ENCODE measurements at places on chromosomes 6 and 20.

DNA sequence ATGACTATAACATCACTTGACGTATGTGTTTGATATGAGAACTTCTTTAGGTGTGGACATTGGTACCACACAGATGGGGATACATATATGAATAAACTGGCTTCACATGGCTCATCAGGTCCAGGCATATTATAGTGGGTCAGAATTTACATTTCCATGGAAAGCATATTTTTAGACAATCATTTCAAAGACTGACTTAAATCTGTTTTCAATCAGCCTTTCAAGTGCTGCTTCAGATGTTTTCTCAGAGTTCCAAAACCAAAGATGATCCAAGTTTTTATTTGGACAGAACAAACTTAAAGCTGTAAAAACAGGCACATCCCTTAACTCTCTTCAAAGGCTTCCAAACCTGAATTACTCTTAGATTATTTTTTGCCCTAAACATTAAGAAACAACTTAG lies 88.1 kb downstream of the PRSS35 start:
- no peak for DNase-seq

GRCh38 chr6:14784596-14785492 lies 461.0 kb upstream of the JARID2 start:
- no peak for DNase-seq

GRCh38 chr6:100447900-100448748 lies 16.6 kb downstream of the SIM1 start:
- DNase-seq, result no peak

GRCh38 chr20:58071298-58071697 lies 157.2 kb downstream of the ANKRD60 start:
- DNase-seq, result no peak

DNA sequence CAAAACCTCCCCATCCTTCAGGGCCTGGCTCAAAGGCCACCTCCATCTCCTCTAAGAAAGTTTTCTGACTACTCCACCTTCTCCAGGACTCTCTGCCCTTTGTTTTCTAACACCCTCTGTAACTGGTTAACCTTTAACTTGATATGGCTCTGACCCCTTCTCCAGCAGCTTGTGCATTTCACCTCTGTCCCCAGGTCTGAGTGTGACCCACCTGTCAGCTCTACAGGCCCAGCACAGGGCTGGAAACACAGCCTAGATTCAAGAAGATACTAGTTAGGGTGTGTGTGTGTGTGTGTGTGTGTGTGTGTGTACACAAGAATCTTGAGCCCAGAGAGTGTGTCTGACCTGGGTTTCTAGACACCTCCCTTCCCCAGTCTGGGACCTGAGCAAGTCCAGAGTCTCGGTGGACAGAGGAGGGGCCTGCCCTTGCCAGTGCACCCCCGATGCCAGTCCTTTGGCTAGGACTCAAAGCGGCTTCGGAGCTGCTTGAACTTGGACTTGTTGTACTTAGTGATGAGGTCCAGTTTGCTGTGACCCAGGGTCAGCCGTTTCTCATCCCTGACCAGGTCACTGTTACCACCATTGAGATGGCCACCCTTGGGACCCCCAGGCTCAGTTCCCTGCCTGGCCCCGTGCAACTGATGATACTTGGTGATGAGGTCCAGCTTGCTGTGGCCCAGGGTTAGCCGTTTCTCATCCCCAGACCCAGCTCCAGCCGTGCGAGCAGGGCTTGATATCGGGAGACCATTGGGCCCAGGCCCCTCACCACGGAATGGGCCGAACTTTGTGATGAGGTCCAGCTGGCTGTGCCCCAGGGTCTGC lies 1.7 kb upstream of the EIF6 start:
- DNase-seq, result no peak

DNA sequence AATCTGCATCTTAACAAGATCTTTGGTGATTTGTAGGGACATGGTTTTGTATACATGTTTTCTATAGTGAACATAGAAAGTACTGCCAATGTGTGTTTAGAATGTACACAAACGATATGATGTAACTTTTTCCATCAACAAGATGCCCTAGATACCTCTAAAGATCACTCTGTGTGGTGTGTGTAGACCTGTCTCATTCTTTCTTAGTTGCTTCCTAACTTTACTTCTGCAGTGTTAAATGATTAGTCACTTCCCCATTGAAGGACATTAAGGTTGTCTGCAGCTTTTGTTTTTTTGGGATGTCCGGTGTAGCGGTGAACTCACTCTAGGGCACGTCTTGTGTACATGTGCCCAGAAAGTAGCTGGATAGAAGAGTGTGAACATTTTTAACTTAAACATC lies 35.9 kb downstream of the CDYL start:
- DNase-seq, result no peak

DNA sequence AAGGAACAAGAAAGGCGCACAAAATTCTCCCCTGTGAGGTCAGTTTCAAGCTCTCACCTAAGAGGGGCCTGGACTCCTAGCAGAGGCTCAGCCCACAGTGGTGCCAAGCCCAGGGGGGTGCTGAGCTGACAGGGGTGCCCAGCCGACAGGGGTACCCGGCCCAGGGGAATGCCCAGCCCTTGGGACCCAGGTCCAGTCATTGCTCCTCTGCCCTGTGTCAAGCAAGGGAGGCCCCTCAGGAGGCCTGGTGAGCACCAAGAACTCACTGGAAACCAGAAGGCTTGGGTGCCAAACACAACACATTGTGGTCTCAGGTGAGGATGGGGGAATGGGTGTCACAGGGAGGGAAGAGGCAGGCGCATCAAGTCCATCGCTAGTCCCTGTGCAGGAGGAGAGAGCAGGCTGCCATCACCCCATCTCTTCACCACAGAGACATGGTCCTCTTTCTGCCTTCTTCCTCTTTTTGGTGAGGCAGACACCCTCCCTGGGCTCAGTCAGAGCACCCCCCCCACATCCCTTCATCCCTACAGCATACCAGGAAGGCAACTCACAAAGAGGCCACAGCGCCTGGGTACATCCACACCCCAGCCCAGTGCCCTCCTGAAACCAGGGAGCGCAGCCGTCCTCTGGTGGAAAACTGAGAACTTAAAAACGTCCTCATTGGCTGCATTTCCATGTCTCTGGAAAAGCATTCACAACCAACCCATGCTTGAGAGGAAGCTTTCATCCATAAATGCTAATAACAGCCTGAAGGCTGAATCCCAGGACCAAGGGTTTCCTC lies 111.3 kb downstream of the BANF2 start:
- no peak for DNase-seq

DNA sequence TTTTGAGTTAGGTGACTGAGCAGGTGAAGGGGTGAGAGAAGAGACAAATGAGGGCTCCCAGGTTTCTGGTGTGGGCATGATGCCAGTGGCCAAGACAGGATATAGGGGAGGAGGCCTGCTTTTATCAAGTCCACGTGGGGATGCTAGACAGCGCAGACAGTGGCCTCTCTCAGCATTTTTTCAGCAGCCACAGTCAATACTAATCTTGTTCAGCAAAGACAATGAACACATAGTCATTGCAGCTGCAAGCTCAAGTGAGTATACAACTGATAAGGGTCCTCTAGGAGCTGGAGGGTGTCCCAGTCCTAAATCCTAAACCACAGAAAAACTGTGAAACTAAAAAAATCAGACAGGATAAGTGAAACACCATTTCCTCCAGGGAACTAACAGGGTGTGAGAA lies 48.6 kb downstream of the UQCC1 start:
- no peak for DNase-seq

DNA sequence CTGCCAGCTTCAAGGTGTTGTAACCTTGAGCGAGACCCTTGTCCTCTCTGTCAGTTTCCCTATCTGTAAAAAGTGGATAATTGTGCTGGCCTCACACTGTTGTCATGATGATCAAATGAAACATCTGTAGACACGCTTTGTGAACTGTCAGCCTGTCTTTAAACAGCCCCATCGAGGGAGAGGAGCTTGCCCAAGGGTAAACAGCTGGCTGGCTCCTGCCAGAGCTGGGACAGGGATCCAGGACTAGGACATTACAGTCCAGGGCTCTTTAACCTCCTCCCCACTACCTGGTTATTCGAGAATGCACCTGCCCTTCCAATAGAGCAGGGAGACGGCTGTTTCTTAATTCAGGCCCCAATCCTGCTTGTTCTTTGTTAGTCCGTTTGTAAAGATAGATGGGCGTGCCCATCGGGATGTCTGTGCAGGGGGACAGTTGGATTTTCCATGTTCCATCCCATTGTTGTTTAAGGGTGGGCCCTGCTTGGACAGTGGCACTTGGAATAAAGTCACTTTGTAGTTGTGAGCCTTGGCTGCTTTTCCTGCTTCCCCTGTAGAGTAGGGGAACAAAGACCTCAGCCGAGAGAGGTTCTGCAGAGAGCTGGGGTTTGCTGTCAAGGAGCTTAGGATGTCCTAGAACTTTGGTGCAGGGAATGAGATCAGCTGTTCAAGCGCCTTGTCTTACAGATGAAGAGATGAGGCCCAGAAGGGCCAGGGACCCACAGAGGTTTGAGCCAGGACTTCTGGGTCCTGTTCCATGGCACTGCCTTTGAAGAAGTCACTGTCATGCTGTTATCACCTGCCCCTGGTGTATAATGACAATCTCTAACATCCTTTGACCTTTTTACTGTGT lies 77.9 kb upstream of the MYL9 start:
- no peak for DNase-seq

DNA sequence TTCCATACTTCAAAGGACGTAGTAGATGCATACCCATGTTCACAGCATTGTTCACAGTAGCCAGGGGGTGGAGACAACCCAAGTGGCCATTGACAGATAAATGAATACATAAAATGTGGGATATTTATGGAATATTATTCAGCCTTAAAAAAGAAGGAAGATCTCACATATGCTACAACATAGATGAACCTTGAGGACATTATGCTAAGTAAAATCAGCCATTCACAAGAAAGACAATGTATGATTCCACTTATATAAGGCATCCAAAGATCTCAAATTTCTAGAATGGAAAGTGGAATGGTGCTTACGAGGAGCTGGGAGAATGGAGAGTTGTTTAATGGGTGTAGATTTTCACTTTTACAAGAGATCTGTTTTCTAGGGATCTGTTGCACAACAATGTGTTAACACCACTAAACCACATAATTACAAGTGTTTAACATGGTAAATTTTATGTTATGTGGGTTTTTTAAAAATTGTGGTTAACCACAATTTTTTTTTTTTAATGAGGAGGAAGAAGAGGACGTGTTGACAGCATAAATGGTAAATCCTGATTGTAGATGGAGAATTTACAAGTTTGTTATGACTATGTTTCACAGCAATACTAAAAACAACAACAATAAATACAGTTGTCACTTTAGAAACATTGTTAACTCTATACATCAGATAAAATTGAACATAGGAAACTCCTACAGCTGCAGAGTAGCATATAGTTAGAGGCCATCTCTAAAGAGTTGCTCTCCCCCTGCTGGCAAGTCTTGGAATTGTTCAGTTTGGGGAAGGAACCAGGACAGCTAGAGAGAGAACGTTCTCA lies 41.6 kb downstream of the CCN2 start:
- peak; percentile 42 for DNase-seq

DNA sequence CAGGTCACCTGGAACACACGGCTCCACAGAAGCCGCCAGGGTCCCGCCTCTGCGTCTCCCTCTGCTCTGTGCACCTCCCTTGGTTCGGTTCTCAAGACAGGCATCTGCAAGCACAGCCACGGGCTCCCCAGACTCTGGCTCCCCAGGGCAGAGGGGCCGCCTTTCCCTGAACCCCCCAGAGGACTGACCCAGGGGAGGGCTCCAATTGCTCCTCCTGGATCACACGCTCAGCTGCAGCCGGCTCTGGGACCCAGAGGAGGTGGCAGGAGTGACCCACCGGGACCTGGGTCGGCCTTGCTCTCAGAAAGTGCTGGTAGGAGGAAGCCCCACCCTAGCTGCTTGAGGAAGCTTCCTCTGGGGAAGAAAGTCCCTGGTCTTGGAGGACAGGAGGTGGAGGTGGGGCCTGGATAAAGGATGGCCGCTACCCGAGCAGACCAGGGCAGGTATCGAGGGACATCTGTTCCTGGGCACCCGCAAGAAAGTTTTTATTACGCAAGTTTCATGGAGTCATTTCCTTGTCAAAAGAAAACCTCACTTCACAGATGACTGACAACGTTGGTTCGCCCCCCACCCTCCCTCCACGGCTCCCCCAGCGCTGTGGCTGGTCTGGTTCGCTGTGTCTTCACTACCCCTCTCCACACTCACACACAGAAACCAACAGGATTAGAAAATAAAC lies 103.9 kb upstream of the AFDN start:
- no peak for DNase-seq

Data from CD4-positive, alpha-beta T cell treated with Interferon gamma for 1 hour (primary cell).